ENCODE measurements at places on chromosomes 6 and 20.
A peak's percentile ranks its signal among the peaks of the same experiment; 100 is the strongest.

DNA sequence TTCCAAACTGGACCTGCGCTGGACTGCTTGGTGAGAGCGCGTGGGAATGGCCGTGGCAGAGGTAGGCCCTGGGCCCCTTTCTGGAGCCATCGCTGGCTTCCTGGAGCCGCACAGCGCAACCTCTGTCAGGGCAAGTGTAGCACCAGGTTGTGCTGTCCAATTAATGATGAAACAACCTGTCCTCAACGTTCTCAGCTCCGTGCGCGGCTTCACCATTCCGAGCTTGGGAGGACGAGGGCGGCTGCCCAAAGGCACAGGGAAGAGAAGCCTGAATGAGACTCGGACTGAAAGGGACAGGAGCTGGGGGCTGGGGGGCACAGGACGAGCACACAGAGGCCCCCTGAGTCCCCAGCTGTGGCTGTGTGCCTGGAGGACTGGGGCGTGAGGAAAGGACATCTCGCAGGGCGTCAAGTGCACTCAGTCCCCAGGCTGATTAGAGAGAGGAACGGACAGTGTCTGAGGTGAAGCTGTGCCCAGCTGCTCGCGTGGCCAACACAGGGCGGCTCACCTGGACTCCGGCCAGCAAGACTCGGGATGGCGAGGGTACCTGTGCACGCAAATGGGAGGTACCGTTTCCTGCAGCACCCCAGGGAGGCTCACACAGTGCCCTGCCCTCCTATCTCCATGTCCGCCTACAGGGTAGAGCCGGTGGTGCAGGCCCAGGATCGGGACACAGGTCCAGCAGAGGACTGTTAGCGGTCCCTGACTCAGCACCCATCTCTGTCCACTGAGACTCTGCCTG lies 403.3 kb downstream of the TAF4 start:
- no peak for DNase-seq

DNA sequence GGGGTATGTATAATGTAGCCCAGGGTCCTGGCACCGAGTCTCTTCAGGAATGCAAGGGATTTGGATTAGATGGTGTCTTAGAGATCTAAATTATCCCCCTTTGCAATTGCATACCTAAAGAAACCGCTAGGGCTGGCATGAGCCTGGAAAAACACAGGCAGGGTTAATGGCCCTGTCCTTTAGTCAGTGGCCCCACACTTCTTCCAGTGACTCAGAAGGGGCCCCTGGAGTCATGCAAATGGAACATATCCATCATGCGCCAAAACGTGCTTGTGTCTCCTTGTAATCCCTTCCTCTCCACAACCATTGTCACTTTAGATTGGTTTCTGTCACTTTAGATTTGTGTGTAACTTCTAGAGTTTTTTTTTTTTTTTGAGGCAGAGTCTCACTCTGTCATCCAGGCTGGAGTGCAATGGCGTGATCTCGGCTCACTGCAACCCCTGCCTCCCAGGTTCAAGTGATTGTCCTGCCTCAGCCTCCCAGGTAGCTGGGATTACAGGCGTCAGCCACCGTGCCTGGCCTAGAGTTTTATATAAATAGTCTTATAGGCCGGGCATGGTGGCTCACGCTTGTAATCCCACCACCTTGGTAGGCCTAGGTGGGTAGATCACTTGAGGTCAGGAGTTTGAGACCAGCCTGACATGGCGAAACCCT lies 8.7 kb upstream of the MYBL2 start:
- DNase-seq, result no peak

GRCh38 chr20:63955281-63955826 lies 862 bp downstream of the UCKL1 start:
- no peak for DNase-seq

DNA sequence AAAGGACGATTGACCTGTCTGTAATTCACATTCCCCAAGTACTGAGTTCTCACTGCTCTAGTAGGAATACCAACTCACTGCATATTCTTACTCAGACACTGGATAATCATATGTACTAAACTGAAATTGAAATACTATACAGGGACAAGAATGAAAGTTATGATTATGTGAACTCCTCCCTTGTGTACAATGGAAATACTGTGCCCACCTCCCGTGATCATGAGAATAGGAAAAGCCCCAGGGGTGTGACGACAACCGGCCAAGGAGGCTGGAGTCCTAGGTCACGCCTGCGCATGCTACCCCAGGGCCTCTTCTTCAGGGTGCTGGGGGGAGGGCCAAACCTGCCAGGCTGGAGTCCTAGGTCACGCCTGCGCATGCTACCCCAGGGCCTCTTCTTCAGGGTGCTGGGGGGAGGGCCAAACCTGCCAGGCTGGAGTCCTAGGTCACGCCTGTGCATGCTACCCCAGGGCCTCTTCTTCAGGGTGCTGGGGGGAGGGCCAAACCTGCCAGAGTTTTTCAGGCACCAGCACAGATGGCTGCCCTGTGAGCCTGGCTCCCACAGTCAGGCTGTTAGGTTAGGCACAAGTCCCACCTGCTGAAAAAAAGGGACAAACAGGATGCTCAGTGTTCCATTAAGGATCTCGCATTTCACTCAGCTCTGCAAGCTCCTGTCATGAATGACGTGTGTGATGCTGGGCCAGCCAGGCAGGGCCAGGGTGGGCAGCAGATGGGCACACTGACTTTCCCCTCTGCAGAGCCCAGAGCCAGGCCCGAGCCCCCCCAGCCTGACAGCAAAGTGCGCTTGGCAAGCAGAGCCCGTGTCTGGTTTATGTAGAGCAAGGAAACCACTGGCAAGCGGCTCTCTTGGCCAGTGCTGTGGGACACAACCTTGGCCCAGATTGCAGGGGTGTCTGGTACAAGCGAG lies 107.7 kb downstream of the FOXF2 start:
- DNase-seq, result no peak

GRCh38 chr6:125888989-125889656 lies 67.4 kb upstream of the HINT3 start:
- DNase-seq, result no peak

GRCh38 chr20:62165762-62166399 lies 16.9 kb upstream of the MTG2 start:
- no peak for DNase-seq

- DNase-seq, result no peak
Observed at GRCh38 chr20:1555952-1556351, 1.6 kb downstream of the SIRPD start.

- DNase-seq, result no peak
Observed at GRCh38 chr6:7865781-7866180, 44.8 kb downstream of the TXNDC5 start.

DNA sequence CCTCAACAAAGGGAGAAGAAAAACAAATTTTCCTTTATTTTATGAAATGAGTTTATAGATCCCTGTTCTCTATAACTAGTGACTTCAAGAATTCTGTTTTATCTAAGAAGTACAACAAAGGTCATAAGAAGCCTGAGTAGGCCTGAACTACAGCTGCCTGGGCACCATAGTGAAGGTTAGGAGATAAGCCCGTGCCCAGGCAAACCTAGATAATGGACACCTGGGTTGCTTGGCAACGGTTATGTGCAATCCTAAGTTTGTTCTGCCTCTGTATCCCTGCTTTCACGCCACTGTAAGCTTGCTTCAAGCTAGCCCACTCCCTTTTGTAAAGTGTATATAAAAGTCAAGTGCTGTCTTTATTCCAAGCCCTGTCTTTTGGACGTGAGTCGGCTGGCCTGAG lies 23.2 kb downstream of the SCGN start:
- DNase-seq, result no peak

GRCh38 chr6:23218751-23219150 lies 649.4 kb downstream of the HDGFL1 start:
- no peak for DNase-seq

DNA sequence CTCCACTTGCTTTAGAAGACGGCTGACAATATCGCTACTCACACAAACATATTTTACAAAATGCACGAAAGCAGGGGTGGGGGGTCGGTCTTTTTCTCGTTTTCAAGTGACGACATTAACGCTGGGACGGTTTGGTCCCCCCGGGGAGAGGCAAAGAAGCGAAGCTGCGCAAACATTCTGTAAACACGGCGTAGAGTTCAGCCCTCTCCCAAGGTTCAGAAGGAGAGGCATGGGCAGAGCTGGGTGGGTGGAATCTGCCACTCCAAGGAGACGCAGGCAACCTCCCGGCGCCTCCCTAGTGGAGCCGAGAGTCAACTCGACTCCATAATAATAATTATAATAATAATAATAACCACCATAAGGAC lies 2.4 kb downstream of the NKX2-2 start:
- DNase-seq, result no peak

DNA sequence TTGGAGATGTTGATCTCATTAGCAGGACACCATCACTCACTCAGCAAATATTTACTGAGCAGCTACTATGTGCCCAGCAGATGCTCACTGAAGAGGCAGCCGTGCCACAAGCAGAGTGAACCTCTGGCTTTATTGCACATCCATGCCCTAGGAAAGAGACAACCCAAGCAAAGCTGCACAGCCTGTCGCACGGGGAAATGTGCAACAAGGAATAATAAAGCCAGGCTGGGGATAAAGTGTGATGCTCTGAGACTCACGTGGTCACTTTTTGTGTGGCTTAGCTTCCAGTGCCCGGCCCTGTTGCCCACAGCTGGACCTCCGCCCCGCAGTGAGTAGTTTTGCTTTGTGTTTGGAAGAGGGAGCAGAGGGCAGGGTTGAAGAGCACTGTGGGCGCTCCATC lies 130.4 kb upstream of the CDH4 start:
- no peak for DNase-seq

- DNase-seq, result no peak
Observed at GRCh38 chr20:47354714-47355488, 1.6 kb downstream of the ZMYND8 start.

DNA sequence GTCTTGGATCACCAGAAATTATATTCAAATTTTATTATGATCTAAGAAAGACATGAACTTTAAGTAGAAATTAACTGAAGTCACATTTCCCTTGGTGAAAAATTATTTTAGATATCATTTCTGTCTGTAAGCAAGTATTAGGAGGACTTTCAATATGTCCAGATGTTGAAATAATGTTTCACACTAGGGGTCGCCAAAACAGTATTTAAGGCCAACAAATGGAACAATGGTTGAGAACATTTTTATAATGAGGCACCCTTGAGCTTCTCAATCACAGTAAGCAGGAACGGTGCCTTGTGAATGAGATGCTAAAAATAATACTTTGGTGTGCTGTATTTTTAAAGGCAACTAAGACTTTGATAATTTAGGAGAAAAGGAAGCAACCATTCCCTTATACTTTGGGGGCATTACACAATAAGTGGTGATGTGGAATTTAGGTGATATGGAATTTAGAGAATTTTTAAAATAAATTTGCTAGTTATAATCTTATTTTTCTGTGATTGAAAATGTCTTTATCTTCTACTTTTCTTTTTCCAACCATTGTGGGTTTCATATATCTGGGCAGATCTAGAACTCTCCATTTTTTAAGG lies 9.6 kb upstream of the SF3B5 start:
- peak; percentile 57 for DNase-seq

- no peak for DNase-seq
Observed at GRCh38 chr6:170227521-170227983, 63.3 kb downstream of the DLL1 start.

- DNase-seq, result no peak
Observed at GRCh38 chr20:63915471-63915870, 20.5 kb downstream of the DNAJC5 start.

DNA sequence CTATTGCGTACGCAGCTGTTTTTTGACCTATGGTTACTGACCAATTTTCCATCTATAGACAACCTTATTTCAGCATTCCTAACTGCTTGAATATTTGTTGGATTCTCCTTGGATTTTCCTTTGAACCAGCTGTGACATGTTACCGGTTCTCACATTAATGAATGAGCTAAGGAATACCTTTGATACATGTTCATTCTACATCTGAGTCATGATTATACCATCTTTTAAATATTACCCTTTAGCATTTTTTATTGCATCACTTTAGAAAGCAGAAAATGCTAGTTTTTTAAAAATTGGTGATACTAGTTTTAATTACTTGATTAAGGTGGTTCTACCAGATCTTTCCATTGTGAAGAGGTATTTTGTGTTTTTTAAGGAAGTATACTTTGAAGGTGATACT lies 1.9 kb upstream of the IGF2R start:
- DNase-seq, result no peak

DNA sequence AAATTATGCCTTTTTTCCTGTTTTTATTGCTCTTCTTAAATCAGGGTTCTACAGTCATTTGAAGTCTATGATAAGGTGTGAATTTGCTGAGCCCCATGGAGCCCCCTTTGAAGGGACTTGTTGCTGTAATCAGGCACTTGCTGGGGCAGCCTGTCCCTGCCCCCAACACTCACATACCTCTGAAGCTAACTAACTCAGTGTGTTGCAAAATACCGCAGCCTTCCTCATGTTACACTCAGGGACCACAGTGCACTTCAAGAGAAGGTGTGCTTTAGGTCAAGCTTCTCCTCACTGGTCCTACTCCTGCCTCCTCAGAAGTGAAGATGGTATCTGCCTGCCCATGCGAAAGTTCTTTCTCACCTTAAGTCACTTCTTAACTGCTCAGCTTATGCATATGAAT lies 66.1 kb upstream of the GLP1R start:
- no peak for DNase-seq

- DNase-seq, result no peak
Observed at GRCh38 chr6:10894958-10895357, 8.1 kb downstream of the SYCP2L start.

DNA sequence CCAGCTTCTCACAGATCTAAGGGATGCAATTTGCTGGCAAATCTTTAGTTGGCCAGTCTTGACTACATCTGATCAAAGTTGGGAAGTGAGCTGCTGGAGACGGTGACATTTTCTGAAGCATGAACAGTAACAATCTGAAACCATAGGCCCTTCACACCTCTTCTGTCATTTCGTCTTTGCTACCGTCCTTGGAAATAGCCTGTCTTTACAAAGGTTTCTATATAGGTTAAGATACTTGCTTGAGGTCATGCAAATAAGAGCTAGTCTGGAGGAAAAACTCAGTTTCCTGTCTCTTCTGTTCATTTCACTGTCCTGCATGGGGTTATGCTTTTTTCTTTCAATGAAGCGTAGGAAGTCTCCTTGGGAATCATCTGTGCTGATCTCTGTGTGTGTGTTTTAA lies 55.6 kb downstream of the CARMIL1 start:
- no peak for DNase-seq

GRCh38 chr6:150343434-150343833 lies 25.4 kb upstream of the IYD start:
- DNase-seq, result no peak

GRCh38 chr6:4176907-4177306 lies 41.5 kb upstream of the ECI2 start:
- no peak for DNase-seq

DNA sequence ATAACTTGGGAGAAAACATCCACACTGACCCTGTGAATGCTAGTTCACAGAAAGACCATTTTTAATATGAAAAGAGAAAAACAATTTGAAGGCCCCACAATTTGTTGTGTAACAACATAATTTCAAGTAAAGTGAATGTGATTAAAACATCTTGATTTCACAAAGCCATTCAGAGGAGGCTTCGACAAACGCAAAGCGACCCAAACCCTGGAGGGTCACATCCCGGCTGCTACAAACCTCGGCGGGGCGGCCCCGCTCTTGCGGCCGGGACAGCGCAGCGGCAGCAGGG lies 14.0 kb downstream of the FOXC1 start:
- DNase-seq, result no peak
